ENCODE measurements at places on chromosomes 5 and 9.

DNA sequence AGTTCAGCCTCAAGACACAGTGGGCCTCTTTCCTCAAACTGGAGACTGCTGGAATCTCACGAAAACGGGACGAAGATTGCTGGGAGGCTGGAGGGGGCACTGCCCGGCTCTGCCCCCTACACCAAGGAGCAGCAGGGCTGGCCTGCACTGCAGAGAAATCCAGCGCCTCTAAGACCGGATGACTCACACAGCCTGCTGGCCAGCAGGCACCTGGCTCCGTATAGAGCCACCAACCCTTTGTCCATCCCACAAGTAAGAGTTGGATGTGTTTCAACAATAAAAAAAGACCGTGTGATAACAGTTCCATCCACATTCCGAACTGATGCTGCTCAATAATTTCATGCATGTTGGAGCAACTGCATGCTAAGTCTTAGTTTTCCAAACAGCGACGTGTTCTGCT, 11.5 kb downstream of the CCDC127 start:
- no peak for DNase-seq

DNA sequence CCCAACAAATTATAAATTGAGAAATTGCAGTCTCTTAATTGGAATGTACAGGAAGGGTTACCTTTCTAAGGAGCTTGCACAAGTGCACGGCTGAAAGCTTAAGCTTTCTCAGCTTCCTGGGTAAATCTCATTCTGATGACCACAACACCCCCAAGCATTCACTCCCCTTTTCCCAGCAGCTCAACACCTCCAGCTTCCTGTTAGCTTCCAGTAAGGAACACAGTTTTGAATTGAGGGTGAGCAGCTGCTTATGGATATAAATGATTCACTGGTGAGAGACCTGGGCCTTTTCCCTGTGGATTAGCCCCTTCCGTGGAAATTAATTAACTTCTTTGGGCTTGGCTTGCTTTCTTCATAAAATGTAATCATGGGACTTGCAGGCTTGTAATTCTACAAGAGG, 101.2 kb downstream of the SLC28A3 start:
- DNase-seq: no peak

DNA sequence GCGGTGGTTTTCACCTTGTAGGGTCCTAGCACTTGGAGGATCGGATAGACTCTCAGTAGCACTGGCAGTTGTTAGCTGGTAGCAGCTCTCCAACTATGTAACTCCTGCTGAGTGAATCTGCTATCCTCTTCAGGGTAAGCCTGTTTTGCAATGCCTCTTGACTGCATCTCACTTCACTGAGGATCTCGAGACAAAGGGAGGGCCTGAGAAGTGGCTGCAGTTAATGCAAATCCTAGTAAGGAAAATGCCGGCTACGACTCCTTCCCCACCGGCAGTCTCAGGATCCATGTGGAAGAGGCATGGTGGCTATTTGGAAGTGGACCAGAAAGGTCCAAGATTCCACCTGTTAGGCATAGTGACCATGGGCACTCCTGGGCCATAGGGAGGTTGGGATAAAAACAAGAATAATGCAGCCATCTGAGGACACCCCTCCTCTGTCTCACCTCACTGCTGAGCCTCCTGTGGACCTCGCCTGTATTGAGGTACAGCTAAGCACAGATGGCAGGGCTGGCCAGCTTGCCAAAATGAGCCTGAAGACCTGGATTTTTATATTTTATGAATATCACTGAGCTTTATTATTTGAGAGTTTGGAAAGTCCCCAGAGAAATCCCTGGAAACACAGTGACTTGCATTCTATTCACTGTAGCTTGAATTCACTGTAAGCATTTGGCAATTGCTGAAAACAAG, 146.0 kb downstream of the LIFR start:
- DNase-seq: no peak

DNA sequence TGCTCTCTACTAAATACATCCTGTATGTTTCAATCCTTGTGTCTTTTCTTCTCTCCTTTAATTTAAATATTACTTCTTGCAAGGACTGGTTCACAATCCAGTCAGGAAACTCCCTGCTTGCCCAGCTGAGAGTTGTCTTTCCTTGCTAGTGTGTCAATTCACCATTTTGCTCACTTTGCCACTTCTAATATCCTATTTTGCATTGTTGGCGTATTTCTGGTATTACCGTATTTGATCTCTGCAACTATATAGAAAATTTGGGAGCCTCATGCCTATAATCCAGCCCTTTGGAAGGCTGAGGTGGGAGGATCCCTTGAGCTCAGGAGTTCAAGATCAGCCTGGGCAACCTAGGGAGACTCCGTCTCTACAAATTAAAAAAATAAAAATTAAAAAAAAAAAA, 90.5 kb upstream of the TTC23L start:
- no peak for DNase-seq

DNA sequence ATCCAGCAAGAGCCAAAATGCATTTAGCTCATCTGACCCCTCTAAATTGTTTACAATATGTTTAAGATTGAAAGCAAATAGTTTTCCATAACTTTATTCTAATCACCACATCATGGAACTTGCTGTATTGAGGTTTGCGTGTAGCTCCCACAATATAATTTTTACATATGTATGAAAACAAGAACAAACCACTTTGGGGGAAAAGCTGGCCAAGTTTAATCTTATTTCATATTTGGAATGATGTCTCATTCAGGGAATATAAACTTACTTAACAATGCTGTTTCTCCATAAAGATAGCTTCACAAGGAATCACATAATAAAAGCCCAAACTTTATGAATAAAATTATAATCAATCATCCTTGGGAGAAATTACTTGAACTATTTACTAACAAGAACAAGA, 194.6 kb upstream of the PCSK5 start:
- no peak for DNase-seq
